ENCODE measurements at places on chromosomes 1 and 21.

DNA sequence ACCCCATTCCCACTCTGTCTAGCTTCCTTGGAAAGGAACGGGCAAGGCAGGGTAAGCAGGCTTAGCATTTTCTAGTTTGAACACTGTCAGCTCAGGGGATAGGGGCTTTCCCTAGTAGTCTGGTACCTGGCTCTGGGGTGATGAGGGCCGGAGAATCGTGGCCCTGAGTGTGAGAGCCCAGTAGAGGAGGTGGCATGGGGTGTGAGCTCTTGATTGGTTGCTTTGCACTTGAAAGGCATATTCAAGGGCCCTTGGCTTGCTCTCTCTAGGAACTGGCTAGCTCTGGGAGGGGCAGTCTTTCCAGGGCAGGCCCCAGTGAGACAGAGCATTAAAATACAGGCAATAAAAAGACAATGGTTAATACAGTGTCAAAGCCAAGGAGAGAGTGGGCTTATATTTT lies 10.8 kb upstream of the EXTL1 start:
- DNase-seq = no peak

DNA sequence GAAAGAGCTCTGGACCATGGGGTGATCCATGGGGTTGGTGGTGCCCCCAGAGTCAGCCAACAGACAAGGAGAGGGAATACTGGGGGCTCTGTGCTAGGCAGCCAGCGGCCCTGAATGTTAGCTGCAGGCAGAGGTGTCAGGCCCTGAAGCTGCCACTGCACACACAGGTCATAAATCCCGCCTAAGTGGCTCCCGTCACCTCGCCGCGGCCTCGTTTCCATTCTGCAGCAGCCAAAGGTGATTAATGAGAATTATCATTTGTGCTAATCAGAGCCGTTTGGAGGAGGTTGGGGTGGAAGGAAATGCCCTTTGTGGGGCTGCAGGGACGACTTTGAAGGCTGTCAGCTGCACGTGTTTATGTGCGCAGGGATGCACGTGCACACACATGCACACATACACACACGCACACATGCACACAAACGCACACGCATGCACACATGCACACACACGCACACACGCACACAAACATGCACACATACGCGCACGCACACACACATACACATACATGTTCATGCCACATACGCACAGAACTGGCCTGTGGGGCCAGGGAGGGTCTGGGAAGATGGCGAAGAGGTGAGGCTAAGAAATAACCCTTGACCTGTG lies 88.8 kb upstream of the ARHGEF16 start:
- DNase-seq = peak; percentile 76

- DNase-seq = no peak
Measured at GRCh38 chr1:28374297-28374696, 4.8 kb downstream of the PHACTR4 start.

DNA sequence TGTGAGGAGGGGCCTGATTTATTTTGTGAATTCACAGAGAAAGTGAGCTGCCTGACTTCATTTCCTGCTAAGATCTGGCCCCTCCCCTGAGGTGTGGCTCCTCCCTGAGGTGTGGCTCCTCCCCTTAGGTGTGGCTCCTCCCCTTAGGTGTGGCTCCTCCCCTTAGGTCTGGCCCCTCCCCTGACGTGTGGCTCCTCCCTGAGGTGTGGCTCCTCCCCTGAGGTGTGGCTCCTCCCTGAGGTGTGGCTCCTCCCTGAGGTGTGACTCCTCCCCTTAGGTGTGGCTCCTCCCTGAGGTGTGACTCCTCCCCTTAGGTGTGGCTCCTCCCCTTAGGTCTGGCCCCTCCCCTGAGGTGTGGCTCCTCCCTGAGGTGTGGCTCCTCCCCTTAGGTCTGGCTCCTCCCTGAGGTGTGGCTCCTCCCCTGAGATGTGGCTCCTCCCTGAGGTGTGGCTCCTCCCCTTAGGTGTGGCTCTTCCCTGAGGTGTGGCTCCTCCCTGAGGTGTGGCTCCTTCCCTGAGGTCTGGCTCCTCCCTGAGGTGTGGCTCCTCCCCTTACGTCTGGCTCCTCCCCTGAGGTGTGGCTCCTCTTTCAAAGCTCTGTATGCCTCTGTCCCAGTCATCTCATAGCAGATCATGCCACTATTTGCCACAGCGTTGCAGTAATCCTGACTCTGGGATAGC lies 26.9 kb upstream of the LRRC3 start:
- no peak for DNase-seq

DNA sequence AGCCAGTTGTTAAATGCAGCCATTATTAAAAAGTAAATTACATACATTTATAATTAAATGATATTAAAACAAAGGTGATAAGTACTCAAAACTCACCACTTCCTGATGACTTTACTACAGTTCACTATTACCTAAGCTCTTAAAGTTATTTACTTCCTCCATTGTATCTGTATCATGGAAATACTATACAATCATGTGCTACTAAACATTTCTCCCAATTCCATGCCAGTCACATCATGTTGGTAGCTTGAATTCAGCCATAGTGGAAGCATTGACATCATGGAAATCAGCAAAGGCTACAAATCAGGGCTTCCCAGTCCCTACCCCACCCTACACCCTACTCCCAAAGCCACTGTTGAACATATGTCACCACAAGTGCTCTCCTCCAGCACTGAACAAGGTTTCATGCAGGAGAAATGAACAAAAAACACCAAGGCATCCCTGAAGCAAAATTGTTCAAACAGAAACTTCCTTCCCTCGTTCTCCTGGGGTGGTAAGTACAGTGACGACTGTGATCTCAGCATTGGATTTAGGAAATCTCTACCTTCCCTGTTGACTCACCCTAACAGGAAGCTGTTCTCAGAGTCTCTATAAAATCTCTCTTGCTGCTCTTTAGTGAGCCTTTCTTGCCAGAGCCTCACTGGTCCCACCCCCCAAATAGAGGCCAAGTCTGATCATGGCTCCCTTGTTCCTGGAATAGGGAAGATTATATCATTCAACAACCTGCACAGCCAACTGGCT lies 12.7 kb downstream of the VSIG8 start:
- DNase-seq = peak; percentile 35

- no peak for DNase-seq
Measured at GRCh38 chr1:30597711-30598110, 125.7 kb downstream of the MATN1 start.

DNA sequence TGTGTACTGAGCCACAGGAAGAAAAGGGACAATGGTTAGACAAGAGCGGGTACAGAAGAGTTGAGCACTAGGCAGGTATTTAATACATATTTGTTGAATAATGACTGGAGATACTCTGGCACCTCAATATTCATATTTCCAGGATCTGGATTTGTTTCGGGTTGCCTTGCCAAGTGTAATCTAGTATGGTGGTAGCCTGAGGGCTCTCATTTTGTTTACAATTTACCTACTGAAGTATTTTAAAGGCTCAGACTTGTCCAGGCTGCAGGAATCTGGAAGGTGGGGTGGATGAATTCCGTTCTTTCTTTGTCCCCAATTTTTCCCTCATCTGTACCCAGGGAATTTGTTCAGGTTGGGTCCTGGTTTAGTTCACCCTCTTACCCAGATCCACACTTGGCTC lies 95.0 kb downstream of the CACHD1 start:
- DNase-seq = no peak
